MG63 (cell line): ENCODE measurements at places on chromosomes 16 and 17. TPM values are rescaled to one million over a fixed set of nuclear protein-coding genes. Genes with fewer than 3 reads are reported as not detected.

DNA sequence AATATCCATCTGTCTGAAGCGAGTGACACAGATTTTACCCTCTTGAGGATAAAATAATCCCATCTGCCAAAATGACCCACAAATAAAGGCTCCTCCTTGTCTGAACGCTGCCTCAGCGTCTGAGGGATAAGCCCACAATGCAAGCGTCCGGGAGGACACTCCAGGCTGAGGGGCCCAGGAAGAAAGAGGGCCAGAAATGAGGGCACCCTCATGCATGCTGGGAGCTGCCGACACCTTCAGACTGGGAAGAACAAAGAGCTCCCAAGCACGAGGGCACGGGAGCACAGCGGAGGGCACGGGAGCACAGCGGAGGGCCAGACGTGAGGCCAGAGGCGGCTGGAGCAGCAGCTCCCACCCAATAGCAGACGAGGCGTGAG is 126.9 kb downstream of the ZNF778 start:
- DNase-seq: no peak

DNA sequence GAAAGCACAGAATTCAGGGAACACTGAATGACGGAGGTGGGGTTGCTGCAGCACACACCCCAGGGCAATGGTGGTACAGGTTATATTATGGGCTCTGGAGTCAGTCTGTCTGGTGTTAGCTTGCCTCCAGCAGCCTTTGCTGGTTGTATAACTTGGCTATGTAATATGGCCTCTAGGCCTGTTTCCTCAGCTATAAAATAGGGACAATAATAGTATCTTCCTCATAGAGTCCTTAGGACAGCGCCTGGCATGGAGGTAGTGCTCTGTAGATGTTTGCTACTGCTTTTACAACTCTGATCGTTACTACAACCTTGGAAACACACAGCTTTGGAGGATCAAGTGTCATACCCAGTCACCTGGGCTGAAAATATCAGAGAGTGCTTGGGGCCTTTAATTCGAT is 31.5 kb downstream of the GTF3C1 start:
- no peak for DNase-seq

DNA sequence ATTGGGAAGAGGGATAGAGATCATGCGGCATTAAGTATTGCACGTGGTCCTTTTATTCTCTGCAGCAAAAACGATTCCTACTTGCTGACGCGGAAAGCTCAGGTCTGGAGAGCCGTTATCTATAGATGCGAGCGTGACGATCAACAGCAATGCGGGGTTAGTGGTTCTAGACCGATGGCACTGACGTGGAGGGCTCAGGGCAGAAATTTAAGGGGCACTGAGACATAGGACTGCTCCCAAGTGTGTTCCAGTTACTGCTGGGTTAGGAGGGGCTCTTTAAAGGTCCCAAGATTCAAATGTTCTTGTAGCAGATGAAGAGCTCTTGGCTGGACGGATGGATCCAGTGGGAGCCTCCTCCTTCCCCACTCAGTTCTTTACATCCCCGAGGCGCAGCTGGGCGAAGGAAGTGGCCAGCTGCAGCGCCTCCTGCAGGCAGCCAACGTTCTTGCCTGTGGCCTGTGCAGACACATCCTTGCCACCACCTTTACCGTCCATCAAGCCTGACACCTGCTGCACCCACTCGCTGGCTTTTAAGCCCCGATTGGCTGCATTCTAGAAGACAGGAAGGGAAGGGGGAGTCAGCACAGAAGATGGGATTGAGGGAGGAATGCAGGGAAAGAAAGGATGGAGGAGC is 732 bp upstream of the EXOSC6 start:
- peak; percentile 22 for DNase-seq

- peak; percentile 84 for DNase-seq
These were observed 569 bp upstream of the RABEP2 start for GRCh38 chr16:28925386-28926228.

- DNase-seq: no peak
These were observed 50.5 kb upstream of the SALL1 start for GRCh38 chr16:51201604-51202003.

- no peak for DNase-seq
These were observed 21.4 kb downstream of the ZDHHC7 start for GRCh38 chr16:84989749-84990620.

OTOP3 gene
- total RNA-seq: not detected in 2 replicates

NOXO1 gene
- not detected in 2 replicates for total RNA-seq
